ENCODE measurements at places on chromosomes 16 and 17.

- DNase-seq = no peak
Measured at GRCh38 chr17:8068736-8069586, 18.6 kb downstream of the ALOX12B start.

GRCh38 chr17:33725675-33726271 lies 432.7 kb upstream of the ASIC2 start:
- DNase-seq = peak; percentile 36

DNA sequence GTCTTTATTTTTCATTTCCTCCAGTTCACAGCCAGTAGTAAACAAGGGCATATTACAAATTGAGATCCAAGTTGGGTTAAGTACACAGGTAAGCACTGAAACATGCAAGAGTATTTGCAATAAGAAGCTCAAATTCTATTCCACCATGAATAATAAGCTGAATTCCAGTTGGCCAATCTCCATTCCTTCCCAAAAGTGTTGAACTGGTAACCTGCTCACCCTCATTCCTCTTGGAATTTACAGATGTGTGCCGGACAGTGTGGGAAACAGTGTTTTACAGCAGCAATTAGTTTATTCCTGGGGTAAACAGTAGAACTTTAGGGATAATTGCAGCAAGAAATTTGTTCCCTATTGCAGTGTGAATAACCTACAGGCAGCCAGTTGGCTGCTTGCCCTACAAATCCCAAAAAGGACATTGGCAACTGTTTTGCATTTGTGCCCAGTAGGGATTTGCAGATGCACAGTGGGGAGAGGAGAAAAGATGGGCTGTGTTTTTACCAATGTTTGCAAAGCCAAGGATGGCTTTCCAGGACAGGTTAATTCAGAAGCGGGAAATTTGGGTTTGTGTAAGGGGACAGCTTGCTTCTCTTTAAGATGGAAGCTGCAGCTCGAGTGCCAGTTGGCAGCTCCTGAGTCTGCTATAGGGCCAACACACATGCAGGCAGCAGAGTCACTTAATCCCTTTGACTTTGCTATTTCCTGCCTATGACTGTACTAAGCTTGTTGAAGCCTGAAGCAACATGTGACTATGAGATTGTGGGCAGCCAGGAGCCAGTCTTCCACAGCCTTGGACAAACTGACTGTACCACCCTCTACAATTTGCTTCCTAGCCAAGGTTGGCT lies 318.9 kb downstream of the MAP2K6 start:
- DNase-seq = no peak

DNA sequence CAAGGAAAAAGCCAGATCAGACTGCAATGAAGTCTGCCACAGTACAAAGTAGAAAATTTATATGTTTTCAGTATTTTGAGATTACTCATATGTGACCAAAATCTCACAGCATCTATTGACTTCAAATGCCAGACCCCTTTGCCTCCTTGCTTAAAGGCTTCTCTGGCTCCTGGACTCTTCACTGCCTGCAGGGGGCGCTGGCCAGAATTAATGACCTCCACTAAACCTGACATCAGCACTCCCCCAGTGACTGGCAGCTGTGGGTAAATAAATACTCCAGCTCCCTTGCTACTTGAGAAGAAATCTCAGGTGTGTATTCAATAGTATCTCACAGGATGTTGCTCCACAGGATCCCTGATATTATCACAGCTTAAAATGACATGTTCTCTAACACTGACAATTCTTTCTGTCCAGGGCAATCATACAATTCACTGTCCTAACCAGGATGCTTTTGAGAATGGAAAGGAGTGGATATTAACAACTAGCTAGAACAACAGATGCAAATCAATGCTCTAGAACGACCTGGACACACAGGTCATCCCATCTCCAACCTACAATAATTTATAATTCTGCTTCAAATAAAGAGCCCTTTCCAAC lies 4.0 kb downstream of the BECN1 start:
- no peak for DNase-seq

- DNase-seq = no peak
Measured at GRCh38 chr16:20867585-20867984, 32.6 kb downstream of the DCUN1D3 start.

- DNase-seq = no peak
Measured at GRCh38 chr16:61872778-61873119, 163.5 kb downstream of the CDH8 start.

- no peak for DNase-seq
Measured at GRCh38 chr17:38617074-38617860, 11.5 kb upstream of the SRCIN1 start.

- no peak for DNase-seq
Measured at GRCh38 chr16:11996433-11997330, 20.1 kb downstream of the SNX29 start.

GRCh38 chr17:39963829-39964228 lies 1.0 kb downstream of the GSDMA start:
- DNase-seq = no peak

DNA sequence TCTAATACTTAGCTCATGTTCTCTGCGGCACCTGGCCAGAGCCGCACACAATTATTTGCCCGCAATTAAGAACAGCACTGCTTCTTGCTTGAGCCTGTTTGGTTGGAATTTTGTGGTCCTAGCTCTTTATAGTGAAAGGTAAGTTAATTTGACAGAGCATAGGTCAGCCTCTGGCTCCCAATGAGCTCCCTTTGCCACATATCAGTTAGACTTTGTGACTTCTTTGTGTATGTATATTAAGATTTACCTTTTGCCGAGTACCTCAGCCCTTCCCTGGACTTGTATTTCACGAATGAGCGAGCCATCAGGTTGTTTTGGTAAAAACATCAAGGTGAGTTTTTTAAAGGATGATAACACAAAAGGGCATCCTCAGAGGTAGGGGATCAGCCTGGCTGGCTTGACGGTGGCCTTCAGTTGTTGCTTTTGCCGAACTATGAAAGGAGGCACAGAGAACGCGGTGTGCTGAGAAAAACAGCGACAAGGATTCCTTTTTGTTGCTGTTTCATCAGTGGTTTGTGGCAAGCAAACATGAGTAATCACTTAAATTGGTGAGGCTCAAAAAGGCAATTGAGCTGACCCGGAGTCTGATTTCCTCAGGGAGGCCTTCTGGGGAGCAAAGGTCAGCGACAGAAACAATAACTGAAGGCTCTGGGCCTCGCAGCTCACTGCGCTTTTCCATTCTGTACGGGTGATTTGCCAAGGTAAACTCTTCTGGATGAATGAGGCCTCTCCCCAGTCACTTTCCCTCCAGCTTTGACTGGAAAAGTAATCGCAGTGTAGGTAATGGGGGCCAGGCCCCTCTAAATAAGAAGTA lies 163.6 kb downstream of the HS3ST3A1 start:
- DNase-seq = no peak

Measured in H1 (cell line).